ENCODE measurements at places on chromosomes 16 and 17.

DNA sequence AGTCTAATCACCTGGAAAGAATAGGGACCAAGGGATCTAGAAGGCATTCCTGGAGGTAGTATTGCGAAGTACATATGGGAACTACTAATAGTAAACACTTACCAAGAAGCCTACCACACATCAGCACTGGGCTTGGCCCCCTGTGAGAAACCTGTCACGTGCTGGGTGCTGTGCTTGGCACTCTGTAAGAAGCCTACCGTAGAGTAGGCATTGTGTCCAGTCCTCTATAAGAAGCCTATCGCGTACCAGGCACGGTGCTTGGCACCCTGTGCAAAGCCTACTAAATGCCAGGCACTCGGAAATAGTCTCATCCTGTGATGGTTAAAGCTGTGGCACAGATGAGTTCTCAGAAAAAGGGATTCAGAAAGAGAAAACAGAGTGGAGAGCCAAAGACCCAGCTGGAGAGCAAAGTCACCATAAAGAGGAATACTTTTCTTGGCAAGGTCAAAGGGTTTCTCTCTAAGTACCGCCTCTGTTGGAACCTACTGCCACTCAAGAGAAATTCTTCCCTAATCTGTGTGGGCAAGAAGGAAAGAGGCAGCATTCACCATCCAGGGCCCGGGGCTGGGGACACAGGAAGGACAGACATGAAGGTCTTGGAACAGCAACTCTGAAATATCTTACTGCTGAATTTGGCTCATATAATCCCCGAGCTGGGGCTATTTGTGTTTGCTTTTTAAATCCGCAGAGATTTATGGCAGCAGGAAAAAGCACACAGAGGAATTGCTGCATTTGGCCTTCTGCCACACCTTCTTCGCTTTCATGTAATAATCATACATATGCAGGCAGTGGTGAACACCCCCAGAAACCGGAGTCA, 81.8 kb downstream of the VAT1L start:
- no peak for DNase-seq

- DNase-seq, result no peak
Measured at GRCh38 chr17:57563958-57564357, 181.1 kb downstream of the CCDC182 start.

DNA sequence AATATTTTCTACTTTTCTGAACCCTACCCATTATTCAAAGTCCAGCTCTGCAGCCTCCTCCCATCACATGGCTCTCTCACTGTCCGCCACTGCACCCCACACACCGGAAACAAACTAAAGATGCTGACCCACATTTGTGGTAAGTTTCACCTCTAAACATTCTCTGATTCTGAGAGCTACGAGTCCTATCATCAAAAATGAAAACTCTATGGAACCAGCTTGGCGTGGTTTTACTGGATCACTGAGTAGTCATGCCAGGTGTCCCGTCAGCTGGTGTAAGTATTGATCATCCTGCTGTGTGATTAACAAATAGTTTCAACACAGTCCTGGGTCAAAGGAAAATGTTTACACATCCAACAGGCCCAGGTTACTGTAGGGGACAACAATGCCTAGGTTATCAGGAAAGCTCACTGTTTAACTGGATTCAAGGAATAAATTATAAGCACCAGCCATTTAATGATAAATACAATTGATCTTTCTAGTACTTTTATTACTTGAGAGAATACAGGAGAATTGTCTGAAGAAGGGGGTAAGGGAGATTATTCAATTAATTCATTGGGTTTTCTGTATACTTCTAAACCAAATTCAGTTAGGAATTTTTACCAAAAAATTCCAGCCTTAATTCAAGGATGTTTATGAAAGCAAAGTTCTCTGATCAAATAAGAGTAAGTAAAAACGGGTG, 33.9 kb downstream of the CYTH1 start:
- DNase-seq, result peak; percentile 77

- DNase-seq, result peak; percentile 56
Measured at GRCh38 chr17:4980644-4981216, 6.7 kb downstream of the CAMTA2 start.

Data from activated CD8-positive, alpha-beta memory T cell treated with anti-CD3 and anti-CD28 coated beads, Interleukin-2, amount 10 ng/mL, durations not matched to agents 7 days and 5 days (primary cell).